ENCODE measurements at places on chromosomes 6 and 20.

GRCh38 chr20:49248879-49249665, 28.8 kb downstream of the ZNFX1 start:
- no peak for DNase-seq

GRCh38 chr6:35562060-35562459, 49.4 kb upstream of the TULP1 start:
- no peak for DNase-seq

DNA sequence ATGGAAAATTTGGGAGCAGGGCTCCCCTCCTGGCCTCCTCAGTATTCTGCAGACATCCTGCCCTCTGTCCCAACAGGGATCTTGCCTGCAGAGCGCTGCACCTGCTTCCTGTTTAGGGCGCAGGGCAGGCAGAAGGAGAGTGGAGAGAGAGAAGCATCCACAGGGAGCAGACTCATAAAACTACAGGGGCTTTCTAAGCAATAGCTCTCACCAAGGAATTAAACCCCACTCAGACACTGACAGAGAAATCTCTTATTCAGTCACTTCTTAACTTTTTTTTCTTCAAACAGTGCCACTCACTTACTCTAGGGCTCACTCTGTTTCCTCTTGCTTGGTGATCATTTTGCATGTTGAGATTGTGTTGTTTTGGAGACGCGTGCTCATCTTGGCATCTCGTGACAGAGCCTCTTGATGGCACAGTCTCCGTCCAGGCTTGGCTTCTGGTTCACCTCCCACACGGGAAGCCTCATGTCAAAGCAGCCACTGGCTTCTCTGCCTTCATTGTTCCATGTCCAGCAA, 153.1 kb upstream of the INSM1 start:
- DNase-seq: no peak

- no peak for DNase-seq
Observed at GRCh38 chr6:71478834-71479541, 190.4 kb downstream of the OGFRL1 start.

DNA sequence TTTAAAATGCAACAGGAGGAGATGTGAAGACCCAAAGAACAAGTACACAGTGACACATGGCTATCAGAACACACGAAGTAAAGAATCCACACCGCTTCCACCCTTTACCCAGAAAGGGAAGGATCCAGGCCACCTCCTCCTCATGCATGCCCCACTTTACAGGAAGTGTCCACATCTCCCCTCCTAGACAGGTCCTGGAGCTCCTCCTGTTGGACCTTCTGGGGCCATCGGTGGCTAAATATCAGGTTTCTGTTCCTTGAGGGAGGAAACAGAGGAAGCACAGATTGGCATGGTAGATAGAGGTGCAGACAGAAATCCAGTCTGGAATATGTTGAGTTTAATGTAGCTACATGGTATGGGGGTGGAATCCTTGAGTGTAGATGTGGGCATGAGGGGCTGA, 10.9 kb downstream of the NINL start:
- no peak for DNase-seq

All from CD8-positive, alpha-beta T cell (primary cell).